Fibroblast of lung (primary cell): ENCODE measurements at places on chromosomes 2 and 18. TPM values are rescaled to one million over a fixed set of nuclear protein-coding genes. Genes with fewer than 3 reads are reported as not detected.

DNA sequence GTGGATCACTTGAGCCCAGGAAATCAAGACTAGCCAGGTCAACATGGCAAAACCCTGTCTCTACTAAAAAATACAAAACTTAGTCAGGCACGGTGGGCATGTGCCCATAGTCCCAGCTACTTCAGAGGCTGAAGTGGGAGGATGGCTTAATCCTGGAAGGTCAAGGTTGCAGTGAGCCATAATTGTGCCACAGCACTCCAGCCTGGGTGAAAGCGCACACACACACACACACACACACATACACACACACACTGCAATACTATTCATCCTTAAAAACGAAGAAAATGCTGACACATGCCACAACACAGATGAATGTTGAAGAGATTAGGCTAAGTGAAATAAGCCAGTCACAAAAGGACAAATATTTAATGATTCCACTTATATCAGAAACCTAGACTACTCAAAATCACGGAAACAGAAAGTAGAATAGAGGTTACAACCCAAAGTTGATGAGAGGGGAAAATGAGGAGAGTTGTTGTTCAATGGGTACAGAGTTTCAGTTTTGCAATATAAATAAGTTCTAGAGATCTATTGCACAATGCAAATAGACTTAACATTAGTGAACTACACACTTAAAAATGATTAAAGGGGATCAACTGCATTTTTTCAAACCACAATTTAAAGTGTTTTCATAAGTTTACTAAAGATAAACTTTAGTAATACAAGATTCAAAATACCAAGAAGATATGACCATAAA, 114.5 kb downstream of the USP34 start:
- H3K4me1 ChIP-seq: peaks cover 3% of the 10 kb centered on the region
- H3K27ac ChIP-seq: peak overlapping the region; percentile 53
- peak; percentile 79 for DNase-seq
- H3K27me3 ChIP-seq: no peaks in the 10 kb centered on the region

Gene CPLX4
- polyA plus RNA-seq: not detected in 2 replicates

Gene CDCA7
- polyA plus RNA-seq: 10.3 and 17.8 TPM in 2 replicates

DNA sequence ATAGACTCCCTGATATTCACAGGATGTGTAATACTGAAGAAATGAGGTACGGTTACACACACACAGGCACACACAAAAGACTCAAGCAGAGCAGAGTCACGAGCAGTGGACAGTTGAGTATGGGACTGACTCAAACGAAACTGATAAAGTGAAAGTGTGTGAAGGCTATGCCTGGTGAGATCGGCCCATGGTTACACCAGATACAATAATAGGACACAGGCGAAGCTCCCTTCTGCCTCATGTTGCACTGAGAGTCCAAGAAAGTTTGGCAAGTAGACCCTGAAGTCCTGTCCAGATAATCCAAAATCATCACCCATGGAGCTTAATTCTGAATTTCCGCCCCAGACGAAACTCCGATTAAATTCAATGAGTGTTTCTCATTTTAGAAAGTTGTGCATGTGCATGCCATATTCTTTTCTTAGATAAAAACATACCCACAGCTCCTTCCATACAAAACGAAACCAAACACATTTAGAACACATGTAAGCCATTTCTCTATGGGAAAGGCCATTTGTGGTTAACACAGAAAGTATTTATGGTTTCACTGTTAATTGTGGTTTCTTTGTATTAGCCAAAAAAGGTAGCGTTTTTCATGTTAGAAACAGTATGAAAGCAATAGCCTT, 567.6 kb downstream of the PLCL1 start:
- H3K27ac ChIP-seq: no peak overlapping the region
- H3K4me3 ChIP-seq: peak overlapping the region; percentile 53
- H3K27me3 ChIP-seq: no peaks in the 10 kb centered on the region
- DNase-seq: peak; percentile 16
- no peaks in the 10 kb centered on the region for H3K36me3 ChIP-seq

Gene VWA3B
- not detected in 2 replicates for polyA plus RNA-seq

Gene SIGLEC15
- 0.19 and 0.99 TPM in 2 replicates for polyA plus RNA-seq

Gene SP100
- polyA plus RNA-seq: 73.7 and 106 TPM in 2 replicates

- H3K27me3 ChIP-seq: no peaks in the 10 kb centered on the region
- no peaks in the 10 kb centered on the region for H3K36me3 ChIP-seq
- H3K27ac ChIP-seq: no peak overlapping the region
- no peak overlapping the region for H3K4me3 ChIP-seq
- no peaks in the 10 kb centered on the region for H3K4me1 ChIP-seq
- no peak for DNase-seq
Measured at GRCh38 chr2:102190430-102191107, 3.7 kb downstream of the IL1RL2 start.

DNA sequence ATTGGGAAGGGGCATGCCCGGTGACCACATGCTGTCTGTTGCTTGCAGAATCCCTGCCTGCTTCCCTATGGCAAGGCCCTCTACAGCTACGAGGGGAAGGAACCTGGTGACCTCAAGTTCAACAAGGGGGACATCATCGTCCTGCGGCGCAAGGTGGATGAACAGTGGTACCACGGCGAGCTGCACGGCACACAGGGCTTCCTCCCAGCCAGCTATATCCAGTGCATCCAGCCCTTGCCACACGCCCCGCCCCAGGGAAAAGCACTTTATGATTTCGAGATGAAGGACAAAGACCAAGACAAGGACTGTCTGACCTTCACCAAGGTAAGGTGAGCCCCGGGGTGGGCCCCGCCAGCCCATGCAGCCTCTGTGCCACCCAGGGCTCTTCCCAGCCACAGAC, 218.6 kb downstream of the SH3RF3 start:
- no peaks in the 10 kb centered on the region for H3K27me3 ChIP-seq
- no peak overlapping the region for H3K4me3 ChIP-seq
- H3K4me1 ChIP-seq: peaks cover 17% of the 10 kb centered on the region
- no peak for DNase-seq

DNA sequence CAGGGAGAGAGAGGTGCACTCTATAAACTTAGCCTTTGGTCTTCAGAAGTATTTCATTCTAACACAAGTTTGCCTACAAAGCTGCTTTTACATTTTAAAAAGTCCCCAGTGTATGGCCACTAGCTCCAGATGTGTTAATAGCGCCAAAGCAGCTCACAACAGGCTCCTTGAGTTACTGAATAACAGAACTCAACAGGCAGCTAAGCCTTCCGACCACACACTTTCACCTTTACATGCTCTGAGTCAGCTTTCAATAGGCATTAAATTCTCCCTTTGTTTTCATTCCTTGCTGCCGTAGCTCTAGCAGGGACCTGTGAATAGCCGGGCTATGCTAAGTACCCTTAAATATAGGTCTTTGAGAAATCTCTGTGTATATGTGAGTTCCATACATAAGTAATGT, 262.8 kb upstream of the PARD3B start:
- no peak overlapping the region for H3K27ac ChIP-seq
- no peak overlapping the region for H3K4me3 ChIP-seq
- no peaks in the 10 kb centered on the region for H3K27me3 ChIP-seq
- no peak for DNase-seq
- no peaks in the 10 kb centered on the region for H3K4me1 ChIP-seq
- H3K36me3 ChIP-seq: no peaks in the 10 kb centered on the region

DNA sequence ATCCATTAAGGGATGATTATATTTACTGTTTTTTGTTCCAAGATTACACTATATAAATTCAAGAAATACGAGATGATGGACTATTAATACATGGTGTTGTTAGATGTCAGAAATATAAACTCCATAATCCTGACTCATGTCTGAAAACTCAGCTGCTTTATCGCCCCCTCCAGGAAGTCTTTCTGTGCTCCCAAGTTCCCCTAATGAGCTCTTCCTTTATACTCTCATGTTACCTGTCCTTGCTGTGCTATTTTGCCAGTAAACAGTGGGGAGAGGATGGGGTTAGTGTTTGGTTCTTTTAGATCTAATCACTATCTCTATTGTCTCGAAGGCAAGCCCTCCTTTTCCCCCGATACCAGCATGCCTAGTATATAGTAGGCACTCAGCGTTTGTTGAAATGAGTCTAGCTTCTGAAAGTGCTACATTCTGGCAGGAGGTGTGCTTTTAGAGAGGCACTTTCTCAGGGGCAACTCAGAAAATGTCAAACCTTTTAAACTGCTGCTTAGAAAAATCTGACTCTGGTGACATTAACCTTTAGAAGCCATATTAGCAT, 21.4 kb upstream of the BARD1 start:
- no peak overlapping the region for H3K4me3 ChIP-seq
- no peaks in the 10 kb centered on the region for H3K36me3 ChIP-seq
- DNase-seq: peak; percentile 50
- H3K4me1 ChIP-seq: no peaks in the 10 kb centered on the region

- no peak overlapping the region for H3K4me3 ChIP-seq
- H3K27ac ChIP-seq: no peak overlapping the region
- no peaks in the 10 kb centered on the region for H3K4me1 ChIP-seq
- no peaks in the 10 kb centered on the region for H3K36me3 ChIP-seq
- H3K27me3 ChIP-seq: no peaks in the 10 kb centered on the region
Measured at GRCh38 chr18:74013955-74014354, 133.7 kb downstream of the FBXO15 start.

GRCh38 chr2:69119104-69119894, 106.3 kb downstream of the ANTXR1 start:
- no peak overlapping the region for H3K4me3 ChIP-seq
- peak overlapping the region; percentile 49 for H3K27ac ChIP-seq
- no peaks in the 10 kb centered on the region for H3K36me3 ChIP-seq
- H3K27me3 ChIP-seq: no peaks in the 10 kb centered on the region
- DNase-seq: peak; percentile 33

DNA sequence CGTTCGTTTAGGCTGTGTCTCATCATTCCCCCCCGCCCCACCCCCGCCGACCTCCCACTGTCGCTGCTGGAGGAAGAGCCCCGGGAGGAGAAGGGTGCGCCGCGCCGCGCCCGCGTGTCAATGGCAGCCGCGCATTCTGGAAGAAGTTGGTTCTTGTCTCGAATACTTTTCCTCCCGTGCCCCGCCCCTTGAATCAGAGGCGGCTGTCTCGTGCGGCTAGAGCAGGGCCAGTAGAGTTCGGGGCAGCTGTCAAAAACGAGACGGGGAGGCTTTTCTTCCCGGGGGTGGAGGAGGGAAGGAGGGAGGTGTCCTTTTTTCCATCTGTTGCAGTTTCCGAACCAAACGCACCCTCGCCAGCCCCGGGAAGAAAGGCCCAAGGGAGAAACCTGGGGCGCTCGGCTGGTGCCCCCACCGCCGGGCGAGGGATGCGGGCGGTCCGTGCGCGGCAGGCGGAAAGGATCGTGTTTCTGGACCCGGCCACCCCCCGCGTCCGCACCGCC, 410 bp upstream of the TGIF1 start:
- DNase-seq: no peak
- H3K27me3 ChIP-seq: no peaks in the 10 kb centered on the region
- H3K4me3 ChIP-seq: peak overlapping the region; percentile 81
- peaks cover 3% of the 10 kb centered on the region for H3K4me1 ChIP-seq
- H3K36me3 ChIP-seq: no peaks in the 10 kb centered on the region

Gene ALKAL2
- 0.58 TPM in 1 of 2 replicates, not detected in the other for polyA plus RNA-seq

DNA sequence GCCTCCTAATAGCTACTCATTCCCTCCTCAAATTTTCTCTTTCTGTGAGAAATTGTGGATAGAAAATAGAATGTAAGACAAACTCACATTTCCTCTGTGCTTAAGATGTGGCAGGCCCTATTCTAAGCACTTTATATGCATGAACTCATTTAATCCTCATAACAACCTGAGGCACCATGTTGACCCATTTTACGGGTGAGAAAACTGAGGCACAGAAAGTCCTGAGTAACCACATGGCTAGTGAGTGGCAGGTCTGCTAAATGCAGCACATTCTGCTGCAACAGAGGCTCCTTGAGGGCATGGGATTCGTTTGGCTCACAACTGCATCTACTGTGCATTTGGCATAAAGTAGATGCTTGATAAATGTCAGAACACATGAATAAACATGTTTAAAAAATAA, 22.7 kb upstream of the RNF149 start:
- H3K36me3 ChIP-seq: no peaks in the 10 kb centered on the region
- H3K4me3 ChIP-seq: no peak overlapping the region
- no peak overlapping the region for H3K27ac ChIP-seq
- H3K4me1 ChIP-seq: peaks cover 9% of the 10 kb centered on the region
- DNase-seq: no peak

Gene ZNF385B
- polyA plus RNA-seq: 0.06 TPM in 1 of 2 replicates, not detected in the other

Gene ANKRD53
- 0.58 and 2.0 TPM in 2 replicates for polyA plus RNA-seq

DNA sequence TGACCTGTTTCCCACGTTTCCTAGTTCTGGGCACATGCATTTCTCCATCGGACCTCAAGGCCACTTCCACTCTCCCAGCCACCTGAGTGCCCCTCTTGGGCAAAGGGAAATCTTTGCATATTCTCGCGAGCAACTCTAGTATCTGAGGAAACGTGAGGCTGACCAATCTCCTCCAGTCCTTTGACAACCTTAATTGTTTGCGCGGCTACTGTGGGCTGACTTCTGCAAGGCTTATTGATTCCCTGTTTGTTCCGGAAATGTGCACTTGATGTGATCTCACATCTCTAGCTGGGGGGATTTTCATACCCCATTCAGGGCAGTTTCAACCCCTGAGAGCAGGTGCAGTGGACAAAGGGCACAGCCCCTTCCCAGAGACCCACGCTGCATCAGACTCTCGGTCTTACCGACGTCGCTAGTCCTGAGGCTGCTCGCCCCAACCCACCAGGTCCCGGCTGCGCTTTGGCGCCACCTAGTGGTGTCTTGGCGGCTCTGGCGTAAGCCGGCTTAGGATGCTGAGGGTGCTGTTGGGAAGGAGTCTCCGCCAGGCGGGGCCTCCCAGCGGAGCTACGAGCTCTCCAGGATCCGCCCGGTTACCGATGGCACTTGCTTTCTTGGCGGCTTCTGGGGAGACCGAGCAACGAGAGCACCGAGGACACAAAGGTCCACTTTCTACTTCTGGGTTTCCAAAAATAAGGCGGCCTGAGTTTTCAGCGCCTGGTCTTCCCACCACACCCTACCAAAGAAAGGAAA, 24.8 kb upstream of the SPR start:
- no peak overlapping the region for H3K27ac ChIP-seq
- peak; percentile 77 for DNase-seq
- H3K4me1 ChIP-seq: peaks cover 5% of the 10 kb centered on the region
- peak overlapping the region; percentile 38 for H3K4me3 ChIP-seq

Gene CCBE1
- polyA plus RNA-seq: 122 and 178 TPM in 2 replicates

GRCh38 chr2:201059961-201060755, 11.3 kb downstream of the HYCC2 start:
- DNase-seq: no peak
- no peaks in the 10 kb centered on the region for H3K27me3 ChIP-seq

- DNase-seq: no peak
- H3K4me3 ChIP-seq: no peak overlapping the region
- no peaks in the 10 kb centered on the region for H3K36me3 ChIP-seq
- no peaks in the 10 kb centered on the region for H3K27me3 ChIP-seq
Measured at GRCh38 chr2:142533177-142533576, 344.3 kb upstream of the KYNU start.

DNA sequence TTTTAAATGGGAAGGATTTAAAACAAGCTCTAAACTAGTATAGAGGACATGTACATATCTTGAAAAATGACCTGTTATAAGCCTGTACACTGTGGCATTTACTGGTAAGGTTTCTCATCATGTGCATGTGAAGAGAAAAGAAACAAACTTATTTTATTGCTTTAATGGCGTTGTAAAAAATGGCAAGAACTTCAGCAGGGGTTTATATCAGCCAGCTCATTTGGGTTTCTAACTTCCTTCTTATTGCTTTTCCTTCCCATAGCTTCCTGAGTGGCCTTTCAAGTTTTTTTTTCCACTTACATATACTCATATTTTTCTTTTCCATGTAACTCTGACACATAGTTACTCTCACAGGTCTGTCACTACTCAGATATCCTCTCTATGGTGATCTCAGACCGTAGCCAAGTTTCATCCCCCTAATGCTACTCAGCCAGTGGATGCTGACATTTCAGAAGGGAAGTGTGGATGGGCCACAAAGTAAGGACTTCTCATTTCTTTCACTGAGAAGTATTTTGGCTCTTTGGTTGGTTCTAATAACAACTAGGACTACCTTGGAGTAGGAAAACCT, 198.2 kb downstream of the PARD3B start:
- H3K27ac ChIP-seq: no peak overlapping the region
- H3K36me3 ChIP-seq: no peaks in the 10 kb centered on the region
- peaks cover 2% of the 10 kb centered on the region for H3K4me1 ChIP-seq
- DNase-seq: no peak
- H3K27me3 ChIP-seq: no peaks in the 10 kb centered on the region

Gene ANXA4
- 98.4 and 106 TPM in 2 replicates for polyA plus RNA-seq
